SJSA1 (cell line): ENCODE measurements at places on chromosomes 1 and 21. TPM values are rescaled to one million over a fixed set of nuclear protein-coding genes. Genes with fewer than 3 reads are reported as not detected.

SLC45A3 gene
- total RNA-seq = 2.0 and 2.4 TPM in 2 replicates

DNA sequence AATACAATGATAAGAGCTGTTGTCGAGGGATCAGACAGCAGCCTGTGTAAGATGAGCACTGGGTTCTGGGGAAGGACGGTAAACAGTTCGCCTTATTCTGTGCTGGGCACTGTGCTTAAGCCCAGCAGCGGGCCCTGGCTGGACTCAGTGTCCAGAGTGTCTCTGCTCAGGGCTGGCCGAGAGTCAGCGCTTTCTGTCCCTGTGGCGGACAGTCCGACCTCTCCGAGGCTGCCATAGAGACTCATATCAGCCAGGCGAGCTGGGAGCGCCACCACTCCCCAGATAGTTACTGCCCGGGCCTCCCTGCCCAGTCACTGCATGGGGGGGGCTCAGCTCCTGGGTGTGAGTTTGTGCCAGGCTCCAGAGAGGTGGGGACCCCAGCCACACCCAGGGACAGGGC is 14.7 kb upstream of the NPHP4 start:
- no peak for DNase-seq

DNA sequence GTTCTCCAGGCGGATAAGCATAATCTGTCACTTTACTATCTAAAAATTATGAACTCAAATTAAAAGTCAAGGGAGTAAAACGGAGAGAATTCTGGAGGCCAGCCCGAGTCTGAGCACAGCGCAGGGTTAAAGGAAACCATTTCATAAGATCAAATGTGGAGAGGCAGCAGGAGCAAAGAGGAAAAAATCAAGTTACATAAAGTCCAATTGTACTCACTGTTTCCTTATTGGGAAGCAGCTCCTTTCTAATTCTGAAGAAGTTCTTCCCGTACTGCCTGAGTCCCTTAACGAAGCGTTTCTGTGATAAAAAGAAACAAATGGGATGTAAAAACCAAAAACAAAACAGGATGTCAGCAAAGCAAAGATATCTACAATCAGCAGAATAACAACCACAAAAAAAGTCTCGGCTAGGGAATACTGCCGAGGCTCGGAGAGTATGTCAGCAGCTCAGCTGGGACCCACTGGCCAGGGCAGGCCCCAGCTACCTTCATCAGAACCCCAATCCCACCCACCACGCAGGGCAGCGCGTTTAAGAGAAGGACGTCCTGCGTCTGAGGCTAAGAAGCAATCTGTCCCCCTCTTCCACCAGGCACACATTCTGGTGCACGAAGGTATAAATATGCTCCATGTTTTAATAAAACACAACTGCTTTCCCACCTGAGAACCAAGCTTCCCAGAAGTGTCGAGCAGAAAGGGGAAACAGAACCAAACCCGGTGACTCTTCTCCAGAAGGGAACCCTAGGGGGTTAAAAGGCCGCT is 104.8 kb downstream of the SLC45A1 start:
- peak; percentile 52 for DNase-seq

DNA sequence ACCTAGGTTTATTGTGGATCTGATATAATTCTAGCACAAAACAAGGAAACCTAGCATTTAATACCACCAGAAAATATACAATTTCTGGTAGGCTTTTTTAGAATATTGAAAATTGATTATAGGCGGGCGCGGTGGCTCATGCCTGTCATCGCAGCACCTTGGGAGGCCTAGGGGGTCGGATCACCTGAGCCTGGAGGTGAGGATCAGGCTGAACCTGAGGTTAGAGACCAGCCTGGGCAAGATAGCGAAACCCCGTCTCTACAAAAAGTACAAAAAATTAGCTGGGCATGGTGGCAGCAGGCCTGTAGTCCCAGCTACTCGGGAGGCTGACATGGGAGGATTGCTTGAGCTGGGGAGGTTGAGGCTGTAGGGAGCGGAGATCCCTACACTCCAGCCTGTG is 948 bp upstream of the COP1 start:
- DNase-seq = no peak
